ENCODE measurements at places on chromosomes 4 and X.

- DNase-seq: no peak
Observed at GRCh38 chrX:24607616-24608015, 39.5 kb downstream of the PCYT1B start.

DNA sequence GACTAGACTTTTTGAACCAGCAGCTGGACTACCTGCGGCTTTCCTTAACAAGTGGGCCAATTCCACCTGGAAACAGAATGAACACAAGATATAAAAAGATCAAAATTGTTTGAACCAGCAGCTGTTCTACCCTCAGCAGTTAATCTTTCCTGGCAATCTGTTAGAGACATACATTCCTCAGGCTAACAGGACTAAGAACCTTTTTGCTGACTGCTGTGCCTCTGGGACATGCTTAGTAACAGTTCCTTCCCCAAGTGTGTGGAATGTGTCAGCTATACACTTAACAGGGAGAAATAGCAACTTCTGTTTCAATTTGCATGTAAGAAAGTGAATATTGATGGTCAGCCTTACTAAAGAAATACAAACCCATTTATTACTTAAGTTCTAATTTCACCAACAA is 554.4 kb downstream of the ARAP2 start:
- DNase-seq: no peak

GRCh38 chr4:174631901-174632758 is 109.8 kb upstream of the HPGD start:
- DNase-seq: no peak

DNA sequence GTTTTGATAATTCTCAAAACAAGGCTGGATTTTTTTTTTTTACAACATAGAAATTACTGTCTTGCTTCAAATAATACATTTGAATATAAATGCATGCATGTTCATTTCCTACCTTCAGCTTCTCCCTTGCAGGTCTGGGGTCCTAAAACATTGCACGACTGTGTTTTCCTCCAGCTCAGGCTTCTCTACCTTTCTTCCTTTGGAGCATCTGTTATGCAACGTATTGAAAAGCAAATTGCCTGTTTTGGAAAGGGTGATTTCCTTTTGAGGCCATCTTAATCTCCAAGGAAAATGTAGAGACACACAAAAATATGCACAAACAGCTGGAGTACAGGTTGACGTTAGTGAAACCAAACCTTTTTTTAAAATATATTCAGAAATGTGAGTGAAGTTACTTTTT is 115.6 kb upstream of the TLL1 start:
- DNase-seq: no peak

GRCh38 chr4:138292321-138292720 is 50.2 kb upstream of the SLC7A11 start:
- no peak for DNase-seq

- DNase-seq: no peak
Observed at GRCh38 chr4:170529748-170530722, 440.3 kb upstream of the AADAT start.

- DNase-seq: no peak
Observed at GRCh38 chrX:129784371-129784770, 4.6 kb downstream of the SASH3 start.

- DNase-seq: no peak
Observed at GRCh38 chr4:182648766-182649165, 268.4 kb downstream of the DCTD start.

GRCh38 chr4:181550381-181550780 is 692.8 kb upstream of the TENM3 start:
- no peak for DNase-seq

DNA sequence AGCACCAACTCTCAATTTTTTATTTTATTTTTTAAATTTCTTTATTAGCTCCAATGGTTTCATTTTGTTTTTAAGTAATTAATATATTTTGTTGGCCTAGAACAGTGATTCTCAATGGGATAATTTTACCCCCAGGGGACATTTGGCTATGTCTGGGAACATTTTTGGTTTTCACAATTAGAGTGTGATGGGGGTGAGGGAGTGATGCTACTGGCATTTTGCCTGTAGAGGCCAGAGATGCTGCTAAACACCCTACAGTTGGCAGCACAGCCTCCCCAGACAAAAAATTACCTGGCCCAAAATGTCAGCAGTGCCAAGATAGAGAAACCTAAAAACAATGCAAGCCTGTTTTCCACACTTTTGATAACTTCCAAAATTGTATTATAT is 64.6 kb downstream of the HHIP start:
- no peak for DNase-seq

DNA sequence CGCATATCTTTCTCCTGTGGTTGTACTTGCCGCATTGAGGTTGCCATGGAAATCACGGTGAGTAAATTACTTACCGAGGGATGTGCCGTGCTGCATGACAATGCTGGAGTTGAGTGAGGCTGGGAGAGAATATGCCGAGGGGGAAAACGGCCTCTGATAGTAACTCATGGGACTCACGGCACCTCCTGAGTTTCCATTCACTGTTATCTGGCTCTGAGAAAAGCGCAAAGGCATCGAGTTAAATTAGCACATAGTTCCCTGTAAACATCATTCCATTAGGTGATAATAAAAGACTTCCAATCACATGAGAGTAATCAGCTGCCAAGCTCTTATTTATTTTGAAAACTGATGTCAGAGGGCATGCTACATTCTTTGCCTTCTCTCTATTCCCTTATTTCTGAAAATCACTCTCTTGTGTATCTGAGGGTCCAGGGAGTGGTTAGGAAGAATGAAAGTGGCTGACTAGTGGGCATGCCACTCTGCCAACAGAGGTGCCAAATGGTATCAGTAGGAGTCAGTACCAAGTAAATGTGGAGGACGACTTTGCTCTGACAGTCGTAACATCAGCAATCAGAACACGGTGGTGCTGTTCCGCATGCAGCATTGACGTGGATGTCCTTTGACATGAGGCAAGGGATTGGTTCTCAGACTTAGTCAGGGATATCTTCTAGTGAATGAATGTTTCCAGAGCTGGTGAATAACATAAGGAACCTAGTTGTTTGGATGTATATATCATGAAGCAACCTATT is 126.9 kb upstream of the PDLIM3 start:
- DNase-seq: no peak

DNA sequence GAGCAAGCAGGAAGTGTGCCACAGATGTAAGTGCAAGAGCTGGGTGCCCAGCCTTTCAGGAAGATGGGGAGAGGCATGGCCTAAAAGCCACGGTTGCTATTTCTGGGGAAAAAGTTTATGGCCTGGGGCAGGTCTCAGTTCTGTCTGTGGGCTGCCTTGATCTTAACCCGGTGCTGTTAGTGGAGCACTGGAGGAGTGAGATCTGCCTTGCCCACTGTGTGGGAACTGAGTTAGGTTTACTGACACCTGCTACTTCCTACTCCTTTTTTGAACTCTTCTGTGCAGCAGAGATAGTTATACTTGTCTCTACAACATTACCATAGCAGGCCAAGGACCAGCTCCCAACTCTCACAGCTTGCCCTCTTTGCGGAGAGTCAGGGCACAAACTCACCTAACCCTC is 76.5 kb downstream of the ITM2A start:
- DNase-seq: no peak

- no peak for DNase-seq
Observed at GRCh38 chr4:168560184-168561180, 63.6 kb downstream of the PALLD start.

DNA sequence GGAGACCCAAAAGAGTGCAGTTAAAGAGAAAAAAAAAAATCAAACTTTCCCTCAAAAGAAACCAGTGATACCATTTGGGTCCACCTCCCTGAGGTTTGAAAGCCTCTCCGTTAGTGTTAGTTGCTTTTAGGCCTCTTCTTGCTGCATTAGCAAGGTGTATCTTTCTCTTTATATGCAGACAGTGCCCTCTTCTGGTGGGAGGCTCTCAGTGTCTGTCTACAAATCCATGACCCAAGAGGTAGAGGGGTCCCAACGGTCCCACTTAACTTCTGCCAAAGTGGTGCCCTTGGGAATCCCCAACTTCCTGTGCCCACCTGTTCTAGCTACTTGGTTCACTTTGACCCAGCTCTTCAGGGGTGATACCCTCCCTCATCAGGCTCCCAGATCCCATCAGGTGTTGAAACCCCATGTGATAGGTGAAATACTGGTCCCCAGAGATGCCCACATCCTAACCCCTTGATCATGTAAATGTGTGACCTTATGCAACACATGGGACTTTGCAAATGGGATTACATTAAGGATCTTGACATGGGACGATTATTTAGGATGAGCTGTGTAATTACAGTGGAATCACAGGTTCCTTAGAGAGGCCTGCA is 63.7 kb upstream of the CD99 start:
- DNase-seq: peak; percentile 43

DNA sequence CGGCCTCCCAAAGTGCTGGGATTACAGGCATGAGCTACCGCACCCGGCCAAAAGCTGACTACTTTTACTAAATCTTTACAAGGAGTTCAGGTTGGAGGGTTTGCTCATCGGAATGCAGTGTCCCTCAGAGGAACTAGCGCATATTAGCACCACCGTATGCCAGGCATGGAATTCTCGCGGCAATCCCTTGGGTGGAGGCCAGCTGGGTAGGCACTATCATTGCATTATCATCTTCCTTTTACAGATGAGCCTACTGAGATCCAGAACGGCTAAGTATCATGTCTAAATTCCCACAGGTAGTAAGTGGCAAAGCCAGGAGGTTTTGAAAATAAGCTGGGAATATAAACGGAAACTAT is 6.1 kb upstream of the CXorf66 start:
- no peak for DNase-seq

- peak; percentile 32 for DNase-seq
Observed at GRCh38 chrX:139126493-139126892, 404.0 kb upstream of the F9 start.

DNA sequence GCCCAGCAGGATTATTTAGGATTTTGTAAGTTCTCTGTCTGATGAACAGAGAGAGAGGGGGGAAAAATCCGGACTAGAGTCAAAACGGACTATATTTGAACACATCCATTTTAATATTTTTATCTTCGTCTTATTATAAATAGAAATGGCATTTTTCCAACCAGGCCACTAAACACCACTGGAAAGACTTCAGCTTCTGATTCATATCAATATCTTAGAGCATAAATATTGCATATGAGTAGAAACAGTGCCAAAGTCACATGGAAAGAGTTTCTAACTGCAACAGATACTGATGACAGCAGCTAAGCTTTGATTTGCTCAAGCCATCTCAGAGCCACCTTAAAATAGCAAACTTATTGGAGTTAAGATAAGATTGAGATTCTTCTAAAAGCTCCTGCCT is 456 bp downstream of the PPARGC1A start:
- no peak for DNase-seq
